LNCaP clone FGC (cell line): ENCODE measurements at places on chromosomes 16 and 17.

GRCh38 chr16:28859326-28859725 is 4.3 kb upstream of the SH2B1 start:
- DNase-seq, result no peak

GRCh38 chr16:1332618-1333148 is 762 bp upstream of the BAIAP3 start:
- no peak for DNase-seq

DNA sequence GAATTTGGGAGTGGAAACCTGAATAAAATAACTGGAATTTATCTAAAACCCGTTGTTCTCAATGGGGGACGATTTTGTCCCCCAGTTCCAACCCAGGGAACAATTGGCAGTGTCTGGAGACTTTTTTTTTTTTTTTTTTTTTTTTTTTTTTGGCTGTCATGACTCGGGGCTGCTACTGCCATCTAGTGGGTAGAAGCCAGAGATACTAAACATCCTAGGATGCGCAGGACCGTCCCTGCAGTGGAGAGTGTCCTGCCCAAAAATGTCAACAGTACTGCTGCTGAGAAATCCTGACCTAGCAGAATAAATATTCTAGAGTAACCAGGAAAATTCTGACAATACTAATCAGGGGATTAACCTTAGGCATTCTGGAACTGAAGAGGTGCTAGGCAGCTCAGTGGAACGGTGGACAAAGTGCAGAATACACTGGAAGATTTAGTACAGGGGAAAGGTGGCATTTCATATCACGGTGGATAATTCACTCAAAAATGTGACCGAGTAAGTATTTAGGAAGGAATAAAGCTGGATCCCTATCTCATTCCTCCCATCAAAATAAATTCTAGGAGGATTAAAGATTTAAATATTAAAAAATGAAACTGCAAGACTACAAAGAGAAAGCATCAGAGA is 107.6 kb downstream of the SPECC1 start:
- no peak for DNase-seq

DNA sequence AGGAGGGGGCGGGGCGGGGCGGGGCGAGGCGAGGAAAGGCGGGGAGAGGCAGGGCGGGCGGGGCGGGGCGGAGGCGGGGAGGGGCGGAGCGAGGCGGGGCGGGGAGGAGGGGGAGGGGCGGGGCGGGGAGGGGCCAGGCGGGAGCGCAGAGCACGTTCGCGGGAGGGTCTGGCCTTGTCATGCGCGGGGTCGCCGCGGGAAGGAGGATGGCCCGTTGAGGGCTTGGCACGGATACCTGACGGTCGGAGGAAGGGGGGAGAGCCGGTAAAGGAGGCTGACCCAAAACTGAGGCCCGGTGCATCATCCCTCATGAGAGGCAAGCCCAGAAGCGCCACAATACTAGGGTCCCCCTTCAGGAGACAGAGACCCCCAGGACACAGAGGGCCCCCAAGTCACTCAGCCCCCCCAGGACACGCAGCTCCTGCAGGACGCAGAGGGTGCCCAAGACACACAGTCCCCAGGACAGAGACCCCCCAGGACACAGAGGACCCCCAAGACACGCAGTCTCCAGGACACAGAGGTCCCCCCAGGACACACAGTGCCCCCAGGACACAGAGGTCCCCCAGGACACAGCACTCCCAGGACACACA is 593 bp upstream of the WDR45B start:
- no peak for DNase-seq

DNA sequence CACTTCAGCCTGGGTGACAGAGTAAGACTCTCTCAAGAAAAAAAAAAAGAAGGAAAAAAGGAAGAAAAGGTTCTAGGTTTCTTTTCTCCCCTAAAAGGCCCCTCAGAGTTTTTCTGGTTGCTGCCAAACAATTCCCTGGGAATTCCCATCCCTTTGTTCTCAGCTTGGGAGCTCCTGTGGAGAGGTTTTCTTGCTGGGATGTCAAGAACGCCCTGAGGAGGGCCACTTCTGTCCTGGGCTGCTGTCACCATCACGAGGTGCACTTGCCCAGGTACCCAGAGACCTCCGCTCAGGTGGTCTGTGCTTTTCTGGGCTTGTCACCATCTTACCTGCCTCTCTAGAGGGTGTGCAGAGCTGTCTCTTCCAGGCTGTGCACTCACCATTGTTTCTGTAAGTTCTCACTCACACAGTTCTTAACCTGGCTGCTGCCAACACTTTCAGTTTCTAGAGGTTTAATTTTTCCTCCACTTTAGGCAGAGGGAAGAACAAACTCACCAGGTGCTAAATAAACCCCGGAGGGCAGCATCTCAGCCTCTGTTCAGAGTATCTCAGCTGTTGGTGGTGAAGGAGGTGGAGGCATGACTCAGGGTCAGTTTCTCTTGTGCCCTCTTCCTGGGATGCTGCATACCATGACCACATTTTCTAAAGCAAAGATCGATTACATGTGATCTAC is 2.4 kb upstream of the COX6A2 start:
- DNase-seq, result no peak

- DNase-seq, result peak; percentile 46
Observed at GRCh38 chr17:82101767-82102679, 4.0 kb upstream of the FASN start.

DNA sequence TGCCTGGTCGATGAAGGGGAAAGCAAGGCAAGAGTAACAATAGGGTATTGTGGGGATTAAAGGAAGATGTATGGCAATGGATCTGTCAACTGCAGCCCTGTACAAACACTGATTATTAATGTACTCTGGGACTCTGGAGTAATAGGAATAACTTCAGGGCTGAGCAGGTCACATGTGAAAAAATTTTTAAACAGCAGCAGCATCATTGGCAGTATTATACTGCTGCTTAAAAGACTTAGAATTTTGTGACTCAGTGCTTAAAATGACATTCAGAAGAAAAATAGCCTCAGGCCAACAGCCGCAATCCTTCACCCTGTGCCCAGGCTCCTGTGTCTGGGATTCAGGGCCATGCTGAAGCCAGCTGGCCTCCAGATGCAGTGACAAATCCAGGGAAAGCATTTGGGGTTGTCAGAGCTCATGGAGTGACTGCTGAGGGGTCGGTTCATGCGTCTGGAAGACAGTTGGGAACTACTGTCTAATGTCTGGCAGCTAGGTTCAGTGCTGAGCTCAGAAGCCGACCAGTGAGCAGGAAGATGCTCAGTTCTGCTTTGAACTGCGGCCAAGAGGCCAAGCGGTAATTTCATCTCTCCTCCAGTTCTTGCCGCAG is 22.2 kb downstream of the TEX2 start:
- DNase-seq, result no peak

DNA sequence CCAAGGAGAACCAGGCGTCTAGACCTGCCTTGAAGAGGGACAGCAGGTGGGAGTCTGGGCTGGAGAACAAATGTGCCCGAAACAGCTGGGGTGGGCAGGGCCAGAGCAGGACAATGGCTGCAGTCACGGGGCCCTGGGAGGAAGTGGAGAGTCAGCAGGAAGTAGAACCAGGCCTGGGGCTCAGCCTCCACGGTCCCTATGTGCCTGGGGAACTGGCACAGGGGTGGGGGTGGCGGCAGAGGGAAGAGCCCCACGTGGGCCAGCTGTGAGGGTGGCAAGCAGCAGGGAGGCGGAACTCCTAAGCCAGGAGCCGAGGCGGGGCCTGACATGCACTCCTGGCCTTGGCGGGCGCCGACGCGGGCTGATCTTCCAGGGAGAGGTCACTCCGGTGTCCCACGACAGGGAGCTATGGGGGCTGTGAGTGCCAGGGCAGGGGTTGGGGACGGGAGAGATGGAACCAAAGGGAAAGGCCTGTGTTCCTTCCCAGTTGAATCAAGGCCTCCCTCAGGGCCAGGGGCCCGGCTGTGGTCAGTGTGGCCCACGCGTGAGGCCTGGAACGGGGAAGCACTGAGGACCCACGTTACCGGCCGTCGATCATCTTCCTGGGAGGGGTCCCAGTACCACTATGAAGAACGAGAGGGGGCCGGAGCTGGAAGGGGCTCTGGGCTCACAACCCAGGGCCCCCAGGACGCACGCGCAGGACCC is 42.7 kb downstream of the TIMM22 start:
- DNase-seq, result no peak

- no peak for DNase-seq
Observed at GRCh38 chr17:27315322-27315721, 21.4 kb downstream of the WSB1 start.

DNA sequence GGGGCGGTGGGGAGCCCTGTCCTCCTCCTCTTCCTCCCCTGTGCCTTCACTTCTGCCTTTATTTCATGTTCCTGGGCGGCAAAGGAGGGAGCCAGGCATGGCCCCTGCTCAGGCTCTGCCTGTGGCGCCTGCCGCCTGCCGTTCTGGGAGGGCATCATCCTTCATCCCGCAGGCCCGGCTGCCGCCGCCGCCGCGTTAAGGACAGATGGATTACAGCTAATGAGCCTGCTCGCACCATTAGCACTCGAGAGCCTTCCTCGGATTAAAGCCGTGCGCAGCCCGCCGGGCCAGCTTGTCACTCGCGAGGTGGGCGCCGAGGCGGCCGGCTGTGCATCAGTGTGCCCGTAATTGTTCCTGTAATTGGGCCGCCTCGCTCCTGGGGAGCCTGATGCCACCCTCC is 127.7 kb upstream of the GSE1 start:
- no peak for DNase-seq

GRCh38 chr17:1996800-1997288 is 28.3 kb downstream of the RTN4RL1 start:
- no peak for DNase-seq

DNA sequence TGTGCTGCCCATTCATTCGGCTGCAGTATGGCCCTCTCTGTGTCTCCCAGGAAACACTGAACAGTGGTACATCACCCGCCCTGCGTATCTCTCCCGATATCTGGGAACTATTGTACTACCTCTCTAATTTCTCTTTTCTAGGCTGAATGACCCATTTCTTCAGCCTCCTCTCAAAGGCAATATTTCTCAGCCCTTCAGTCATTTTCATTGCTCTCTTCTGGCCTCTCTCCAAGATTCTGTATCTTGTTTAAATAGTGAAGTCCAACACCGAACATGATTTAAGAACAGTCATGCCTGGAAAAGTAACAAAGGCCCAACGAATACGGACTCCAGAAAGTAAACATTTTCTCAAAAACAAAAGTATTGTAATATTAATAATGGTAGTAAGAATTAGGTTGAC is 220.1 kb downstream of the ZFHX3 start:
- DNase-seq, result no peak

GRCh38 chr16:86466696-86467406 is 43.5 kb upstream of the FOXF1 start:
- DNase-seq, result no peak

DNA sequence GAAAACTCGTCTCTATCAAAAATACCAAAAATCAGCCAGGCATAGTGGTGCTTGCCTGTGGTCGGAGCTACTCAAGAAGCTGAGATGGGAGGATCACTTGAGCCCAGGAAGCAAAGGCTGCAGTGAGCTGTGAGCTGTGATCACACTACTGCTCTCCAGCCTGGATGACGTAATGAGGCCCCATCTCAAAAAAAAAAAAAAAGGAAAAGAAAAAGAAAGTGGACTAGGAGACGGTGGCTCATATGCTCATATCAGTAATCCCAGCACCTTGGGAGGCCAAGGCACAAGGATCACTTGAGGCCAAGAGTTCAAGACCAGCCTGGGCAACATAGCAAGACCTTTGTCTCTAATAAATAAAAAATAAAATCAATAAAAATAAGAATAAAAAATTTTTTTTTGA is 8.8 kb upstream of the SUMO2 start:
- no peak for DNase-seq

DNA sequence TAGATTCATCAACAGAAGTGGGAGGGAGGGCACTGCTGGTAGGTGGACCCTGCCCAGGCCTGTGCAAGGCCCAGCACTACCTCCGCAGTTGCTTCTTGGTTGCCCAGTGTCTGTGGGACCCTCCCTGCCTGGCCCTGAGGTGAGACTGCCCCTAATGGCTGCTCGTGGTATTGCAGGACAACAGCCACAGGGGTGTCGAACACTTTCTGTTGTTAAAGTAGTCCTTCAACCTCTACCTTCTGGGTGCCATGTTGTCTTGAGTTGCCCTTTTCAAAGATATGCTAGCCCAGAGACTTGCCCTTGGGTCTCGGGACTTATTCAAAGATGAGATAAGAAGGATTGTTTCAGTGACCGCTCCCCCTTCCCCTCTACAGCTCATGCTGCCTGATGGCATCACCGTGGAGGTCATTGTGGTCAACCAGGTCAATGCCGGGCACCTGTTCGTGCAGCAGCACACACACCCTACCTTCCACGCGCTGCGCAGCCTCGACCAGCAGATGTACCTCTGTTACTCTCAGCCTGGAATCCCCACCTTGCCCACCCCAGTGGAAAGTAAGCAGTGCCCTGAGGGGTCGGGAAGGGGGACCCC is 29.1 kb downstream of the AKAP1 start:
- DNase-seq, result no peak

DNA sequence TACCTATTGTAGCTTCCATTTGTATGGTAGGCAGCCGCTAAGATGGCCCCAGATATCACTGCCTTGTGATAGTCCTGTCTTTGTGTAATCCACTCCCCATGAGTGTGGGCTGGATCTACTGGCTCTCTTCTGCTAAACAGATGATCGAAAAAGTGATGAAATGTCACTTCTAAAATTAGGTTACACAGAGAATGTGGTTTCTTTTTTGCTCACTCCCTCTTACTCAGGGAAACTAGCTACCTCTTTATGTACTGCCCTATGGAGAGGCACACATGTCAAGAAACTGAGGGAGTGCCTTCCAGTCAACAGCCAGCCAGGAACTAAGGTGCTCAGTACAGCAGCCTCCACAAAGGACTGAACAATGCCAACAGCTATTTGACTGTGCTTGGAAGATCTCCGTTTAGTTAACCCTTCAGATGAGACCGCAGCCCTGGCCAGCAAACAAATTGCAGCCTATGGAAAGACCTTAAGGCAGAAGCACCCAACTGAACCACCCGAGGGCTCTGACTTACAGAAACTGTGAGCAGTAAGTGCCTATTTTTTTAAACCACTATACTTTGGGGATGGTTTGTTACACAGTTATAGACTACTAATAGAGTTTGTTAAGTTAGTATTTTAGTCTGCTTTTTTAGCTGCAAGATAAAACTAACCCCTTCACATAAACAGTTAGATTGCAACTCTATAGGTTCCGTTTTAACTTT is 113.2 kb upstream of the MAF start:
- DNase-seq, result no peak

DNA sequence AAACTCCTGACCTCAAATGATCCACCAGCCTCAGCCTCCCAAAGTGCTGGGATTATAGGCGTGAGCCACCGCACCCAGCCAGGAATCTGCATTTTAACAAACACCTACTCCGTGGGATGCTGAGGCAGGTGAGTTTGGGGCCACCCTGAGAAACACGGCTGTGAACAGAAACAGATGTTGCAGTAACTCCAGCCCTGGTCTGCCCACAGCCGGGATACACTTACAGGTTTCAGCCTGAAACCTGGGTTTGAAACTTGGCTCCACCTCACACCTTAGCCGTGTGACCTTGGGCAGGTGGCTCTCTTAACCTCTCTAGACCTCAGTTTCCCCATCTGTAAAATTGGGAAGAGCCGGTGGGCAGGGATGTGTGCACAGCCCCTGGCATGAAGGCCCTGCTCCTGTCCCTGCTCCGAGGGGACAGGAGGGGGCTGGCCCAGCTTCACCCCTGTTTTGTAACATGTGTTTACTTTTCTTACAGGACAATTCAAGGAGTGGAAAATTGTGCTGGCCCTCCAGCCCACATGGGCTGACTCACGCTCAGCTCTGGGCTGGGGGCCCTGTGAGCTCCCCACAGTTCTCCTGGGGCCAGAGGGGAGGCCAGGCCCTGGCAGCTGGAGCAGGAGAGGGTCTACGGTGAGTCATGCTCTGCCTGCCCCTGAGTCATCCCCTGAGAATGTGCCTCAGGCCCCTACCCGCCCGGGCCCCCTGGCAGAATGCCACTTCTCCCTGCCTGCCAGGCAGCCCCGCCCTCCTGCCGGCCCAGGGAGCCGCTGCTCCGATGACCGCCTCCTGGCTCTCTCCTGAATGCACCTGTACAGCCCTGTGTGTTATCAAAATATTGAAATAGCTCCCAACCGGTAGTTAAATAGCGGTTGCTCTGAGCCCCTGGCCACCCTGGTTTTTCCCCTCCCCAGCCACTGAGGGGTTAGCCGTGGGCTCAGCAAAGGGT is 7.7 kb upstream of the PPL start:
- DNase-seq, result peak; percentile 22
